Activated CD8-positive, alpha-beta memory T cell treated with anti-CD3 and anti-CD28 coated beads for 1 hour (primary cell): ENCODE measurements at places on chromosomes 2 and 18.

DNA sequence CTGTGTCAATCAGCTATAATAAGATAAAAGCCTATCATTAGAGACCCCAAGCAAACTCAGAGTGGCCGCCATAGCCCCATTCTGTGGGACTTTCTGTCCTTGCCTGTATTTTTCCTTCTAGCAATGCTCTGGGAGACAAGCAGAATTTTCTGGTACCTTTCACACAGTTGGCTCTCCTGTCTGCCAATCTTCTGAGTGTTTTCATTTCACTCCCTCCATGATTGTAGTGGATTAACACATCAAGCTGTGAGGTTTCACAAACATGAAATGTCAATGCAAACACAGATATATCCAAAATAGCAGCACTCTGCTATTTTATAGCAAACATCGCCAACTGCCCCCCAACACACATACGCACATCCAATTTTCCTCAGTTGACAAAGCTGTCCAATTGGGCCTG is 64.9 kb downstream of the C1D start:
- no peak for DNase-seq

DNA sequence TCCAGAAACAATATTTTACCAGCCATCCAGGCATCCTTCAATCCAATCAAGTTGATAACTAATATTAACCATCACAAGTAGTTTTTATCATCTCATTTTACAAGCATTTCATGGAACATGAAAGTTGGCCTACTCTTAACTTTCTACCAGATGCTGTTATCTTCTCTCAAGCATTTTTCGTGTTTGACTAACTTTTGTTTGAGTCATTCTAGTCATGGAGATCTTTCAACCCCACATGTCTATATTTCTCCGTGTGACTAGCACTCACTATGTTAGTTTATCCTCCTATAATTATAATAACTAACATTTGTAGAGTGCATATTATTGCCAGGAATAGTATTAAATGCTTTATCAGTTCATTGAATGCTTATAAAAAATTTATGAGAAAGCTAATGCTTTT is 307.0 kb upstream of the CWC22 start:
- DNase-seq: no peak

DNA sequence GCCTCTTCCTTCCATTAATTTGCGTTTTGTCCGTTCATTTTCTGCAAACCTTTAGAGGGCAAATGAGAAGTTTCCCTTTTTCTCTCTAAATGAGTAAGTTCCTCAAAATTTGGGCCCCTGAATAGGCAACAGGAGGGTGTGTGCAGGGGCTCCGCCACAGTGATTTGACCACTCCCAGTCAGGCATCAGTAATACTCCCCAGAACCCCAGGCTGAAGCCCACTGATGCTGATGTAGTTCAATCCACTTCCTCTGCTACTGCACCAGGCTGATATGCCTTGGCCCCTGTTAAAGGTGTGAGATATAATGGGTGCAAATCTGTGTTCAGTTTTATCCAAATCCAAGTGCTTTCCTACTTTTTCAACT is 1150.0 kb downstream of the RPIA start:
- no peak for DNase-seq

DNA sequence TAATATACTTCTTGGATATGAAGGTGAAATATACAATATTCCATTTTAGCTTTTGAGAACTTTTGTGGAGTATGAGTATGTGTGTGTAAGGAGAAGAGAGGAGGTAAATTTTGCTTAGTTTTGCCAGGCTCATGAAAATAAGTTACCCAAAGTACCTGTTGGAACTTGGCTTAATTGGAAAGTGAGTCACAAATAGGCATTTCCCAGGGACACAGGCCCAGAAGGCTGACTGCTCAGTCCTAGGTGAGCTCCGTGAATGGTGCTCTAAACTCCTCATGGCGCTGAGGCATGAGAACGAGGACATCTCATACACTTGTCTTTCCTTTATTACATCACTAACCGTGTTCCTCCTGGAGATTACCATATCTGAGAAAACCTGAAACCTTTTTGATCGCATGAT is 148.5 kb upstream of the RAB12 start:
- DNase-seq: no peak

DNA sequence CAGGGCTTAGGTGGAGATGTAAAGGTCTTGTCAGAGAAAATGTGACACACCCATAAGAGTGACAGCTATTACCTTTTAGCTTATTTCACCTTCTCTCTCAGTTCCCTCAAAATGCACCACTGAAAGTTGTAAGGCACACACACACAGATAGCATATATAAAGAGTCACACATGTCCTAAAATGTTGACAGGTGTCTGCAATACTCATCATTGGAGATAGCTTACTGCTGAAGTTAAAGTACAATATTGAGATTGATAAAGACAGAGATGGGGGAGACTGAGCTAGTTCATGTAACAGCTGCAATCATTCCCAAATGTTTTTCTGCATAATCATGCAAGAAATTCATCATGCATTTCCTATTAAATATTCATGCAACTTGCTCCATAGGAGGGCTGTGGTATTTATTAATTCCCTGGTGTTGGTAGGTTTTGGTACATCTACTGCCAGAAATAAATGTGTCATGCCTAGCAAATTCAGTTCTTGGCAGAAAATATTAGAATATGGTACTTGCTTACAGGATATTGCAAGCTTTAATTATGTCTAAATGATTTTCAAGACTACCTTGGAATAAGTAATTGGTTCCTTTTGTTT is 118.8 kb upstream of the RBMS1 start:
- no peak for DNase-seq

DNA sequence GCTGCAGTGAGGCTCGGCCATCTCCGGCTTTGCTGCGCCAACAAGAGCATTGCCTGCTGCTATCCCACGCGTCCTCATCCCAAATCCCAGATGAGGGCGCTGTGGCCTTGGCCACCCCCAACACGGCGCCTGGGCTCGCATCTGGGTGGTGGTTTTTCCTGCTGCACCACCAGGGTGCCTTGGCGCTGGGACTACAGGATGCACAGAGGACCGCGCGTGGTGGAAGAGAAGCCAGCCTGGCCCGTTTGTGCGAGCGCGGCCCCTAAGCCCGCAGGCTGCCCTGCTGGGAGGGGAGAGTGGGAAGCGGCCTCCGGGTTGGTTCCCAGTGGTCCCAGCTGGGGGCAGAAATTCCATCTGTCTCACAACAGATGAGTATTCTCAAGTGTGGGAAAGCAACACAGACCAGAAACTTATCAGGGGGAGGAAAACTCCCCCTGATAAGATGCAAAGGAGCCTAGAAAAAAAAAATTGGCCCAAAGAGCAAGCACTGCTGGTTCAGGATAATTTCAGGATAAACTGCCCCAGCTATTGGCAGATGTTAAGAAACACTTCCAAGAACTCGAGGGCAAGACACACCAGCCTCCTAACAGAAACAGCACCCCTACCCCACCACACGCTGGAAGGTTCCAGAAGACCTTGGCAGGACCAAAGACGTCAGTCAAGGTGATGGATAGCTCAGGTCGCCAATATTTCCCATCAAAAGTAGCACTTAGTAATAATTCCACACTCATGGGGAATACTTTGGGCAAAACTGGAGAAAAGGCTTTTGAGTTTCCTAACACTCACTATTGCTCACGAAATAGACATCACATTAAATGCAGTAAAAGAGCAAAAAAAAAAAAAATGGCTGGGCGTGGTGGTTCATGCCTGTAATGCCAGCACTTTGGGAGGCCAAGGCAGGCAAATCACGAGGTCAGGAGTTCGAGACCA is 152.1 kb downstream of the PXDN start:
- DNase-seq: no peak

- DNase-seq: no peak
Observed at GRCh38 chr2:43491065-43491639, 104.7 kb downstream of the THADA start.

DNA sequence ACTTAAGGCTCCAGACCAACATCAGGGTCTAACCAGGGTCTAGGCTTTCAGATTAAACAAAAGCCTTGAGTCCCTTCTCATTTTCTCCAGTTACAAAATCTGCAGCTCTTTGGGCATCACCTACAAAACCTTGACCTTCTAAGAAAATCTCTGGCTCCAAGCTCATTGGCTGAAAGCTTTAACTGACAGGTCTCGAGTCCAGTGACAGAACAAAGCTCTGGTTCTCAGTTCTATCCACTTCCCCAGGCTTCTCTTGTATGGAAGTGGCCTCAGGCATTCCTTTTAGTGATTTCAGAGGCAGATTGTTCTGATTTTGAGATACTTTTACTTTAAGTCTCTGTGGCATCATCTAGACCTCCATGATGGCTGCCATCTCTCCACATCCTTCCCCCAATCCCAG is 11.3 kb downstream of the SIX2 start:
- DNase-seq: no peak

- DNase-seq: no peak
Observed at GRCh38 chr2:176668912-176669311, 399.7 kb downstream of the MTX2 start.

GRCh38 chr2:218263817-218264641 is 3.2 kb downstream of the GPBAR1 start:
- DNase-seq: no peak

- no peak for DNase-seq
Observed at GRCh38 chr18:26650310-26651268, 102.2 kb upstream of the KCTD1 start.

DNA sequence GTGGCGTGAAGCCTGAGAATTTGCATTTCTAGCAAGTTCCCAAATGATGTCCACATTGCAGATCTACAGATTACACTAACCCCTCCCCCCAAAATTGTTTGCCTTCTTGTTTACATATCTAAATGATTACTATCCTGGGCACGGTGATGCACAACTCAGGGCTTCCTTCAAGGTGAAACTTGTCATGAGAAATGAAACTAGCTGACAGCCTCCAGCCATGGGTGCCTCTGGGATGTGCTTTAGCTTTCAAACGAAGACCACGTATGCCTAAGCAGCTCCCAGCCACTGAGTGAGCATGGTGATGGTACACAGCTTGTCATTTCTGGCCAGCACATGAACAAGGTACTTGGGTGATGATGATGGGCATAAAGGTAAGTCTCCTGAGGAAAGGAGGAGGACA is 464.8 kb upstream of the DDX18 start:
- no peak for DNase-seq

DNA sequence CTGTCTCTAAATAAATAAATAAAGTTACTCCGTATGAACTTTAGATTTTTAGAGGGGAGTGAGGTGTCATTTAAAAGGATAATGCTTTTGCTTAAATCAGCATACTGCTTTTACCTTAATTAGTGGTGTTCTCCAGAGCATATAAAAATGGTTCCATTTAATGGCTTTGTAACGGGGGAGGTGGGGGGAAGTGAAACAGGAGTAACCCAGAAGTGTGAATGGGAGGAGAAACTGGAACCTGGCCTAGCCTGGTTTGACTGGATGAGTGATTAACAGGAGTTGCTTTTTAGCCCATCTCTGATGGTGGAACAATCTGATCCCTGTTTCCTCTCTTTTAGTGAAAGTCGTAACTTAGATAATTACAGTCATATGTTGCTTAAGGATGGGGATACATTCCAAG is 1.6 kb downstream of the CNDP2 start:
- DNase-seq: no peak

GRCh38 chr18:13725566-13726231 is 659 bp downstream of the FAM210A start:
- DNase-seq: no peak

DNA sequence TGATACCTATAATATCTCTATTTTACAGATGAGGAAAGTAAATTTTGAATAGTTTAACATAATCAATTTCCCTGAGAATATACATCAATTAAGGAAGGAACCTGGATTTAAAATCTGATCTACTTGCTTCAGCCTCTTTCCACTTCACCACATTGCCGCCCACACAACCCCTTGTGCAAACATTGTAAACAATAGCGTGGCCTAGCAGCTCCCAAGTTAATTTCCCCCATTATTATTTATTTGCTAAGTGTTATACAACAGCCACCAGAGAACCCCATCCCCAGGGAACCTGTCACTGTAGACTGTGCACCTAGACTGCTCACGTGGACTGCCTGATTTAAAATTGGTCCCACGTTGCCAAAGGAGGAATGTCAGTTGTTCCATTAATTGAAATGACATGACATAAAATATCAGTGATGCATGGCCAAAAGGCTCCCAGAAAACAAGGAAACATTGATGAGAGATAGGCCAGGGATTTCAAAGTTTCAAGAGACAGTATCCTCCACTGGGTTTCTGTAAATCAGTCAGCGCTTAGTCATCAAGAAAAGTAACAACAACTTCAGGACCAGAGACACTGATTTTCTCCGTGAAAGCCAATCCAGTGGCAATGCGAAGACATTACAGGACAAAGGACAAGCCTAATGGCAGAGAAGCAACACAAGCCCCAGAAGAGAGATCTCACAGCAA is 41.3 kb downstream of the SCG2 start:
- no peak for DNase-seq

DNA sequence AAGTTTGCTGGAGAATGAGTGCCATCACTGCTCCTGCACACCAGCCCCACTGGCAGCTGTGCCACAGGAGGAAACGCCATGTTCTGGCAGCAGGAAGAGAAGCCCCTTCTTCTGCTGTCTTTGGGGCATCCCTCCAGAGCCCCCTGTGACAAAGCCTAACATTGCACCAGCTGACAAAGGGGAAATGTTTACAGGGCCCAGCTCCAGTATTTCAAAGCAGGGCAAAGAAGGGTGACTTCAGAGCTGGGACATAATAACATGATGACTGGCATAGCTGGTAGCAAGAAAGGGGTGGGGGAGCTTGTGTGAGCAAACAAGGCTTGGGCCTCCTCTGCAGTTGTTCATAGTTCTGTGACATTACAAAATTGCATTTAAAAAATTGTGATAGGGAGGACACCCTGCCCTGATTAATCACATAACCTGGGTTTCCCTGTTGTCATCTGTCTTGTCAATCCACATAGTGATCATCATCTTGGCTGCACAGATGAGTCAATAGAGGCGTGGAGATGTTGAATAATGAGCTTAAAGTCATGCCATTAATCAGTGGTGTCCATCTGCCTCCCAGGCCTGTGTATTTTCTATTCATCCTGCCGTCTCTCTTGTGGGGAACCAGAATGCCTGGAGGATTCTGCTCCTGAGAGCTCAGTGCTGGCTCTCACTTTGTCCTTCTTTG is 29.1 kb upstream of the PDIA6 start:
- no peak for DNase-seq

DNA sequence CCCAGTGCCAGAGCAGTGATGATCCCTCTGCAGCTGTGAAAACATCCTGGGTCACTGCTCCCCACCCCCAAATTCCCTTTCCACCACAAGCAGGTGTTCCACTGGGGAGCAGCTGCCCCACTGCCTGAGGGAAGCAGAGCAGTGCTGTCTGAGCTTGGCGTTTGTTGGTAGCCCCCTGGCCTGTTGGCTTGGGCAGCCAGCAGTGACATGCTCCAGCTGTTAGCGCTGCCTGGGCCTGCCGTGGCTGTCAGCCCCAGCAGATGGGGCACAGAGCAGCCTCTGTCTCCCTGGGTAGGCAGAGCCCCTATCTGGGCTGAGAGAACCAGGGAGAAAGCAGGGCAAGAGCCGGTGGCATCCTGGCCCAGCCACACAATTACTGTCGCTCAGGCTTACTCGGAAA is 247.7 kb downstream of the GLI2 start:
- no peak for DNase-seq

- DNase-seq: no peak
Observed at GRCh38 chr2:103285354-103285753, 523.5 kb downstream of the TMEM182 start.

DNA sequence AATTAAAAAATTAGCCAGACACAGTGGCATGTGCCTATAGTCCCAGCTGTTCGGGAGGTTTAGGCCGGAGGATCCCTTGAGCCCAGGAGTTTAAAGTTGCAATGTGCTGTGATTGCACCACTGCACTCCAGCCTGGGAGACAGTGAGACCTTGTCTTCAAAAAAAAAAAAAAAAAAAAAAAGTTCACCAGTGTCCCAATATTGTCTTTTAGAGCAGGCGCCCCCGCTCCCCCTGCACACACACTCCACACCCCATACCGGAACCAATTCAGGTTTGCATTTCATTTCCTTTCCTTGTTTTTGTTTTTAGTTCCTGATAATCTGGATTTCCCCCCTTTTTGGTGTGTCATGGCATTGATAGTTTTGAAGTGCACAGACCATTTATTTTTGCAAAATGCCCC is 10.4 kb downstream of the TMEM87B start:
- DNase-seq: no peak
